ENCODE measurements at places on chromosomes 13 and 19. TPM values are rescaled to one million over a fixed set of nuclear protein-coding genes. Genes with fewer than 3 reads are reported as not detected.

Gene ZNF419
- 29.0 TPM for total RNA-seq

Gene ANGPTL8
- total RNA-seq, result not detected

Gene SIGLEC14
- total RNA-seq, result not detected

Gene MCEMP1
- not detected for total RNA-seq

Gene TUBB4A
- total RNA-seq, result not detected

Gene FBXO27
- total RNA-seq, result 0.54 TPM

Gene WDR87
- total RNA-seq, result not detected

Gene PLVAP
- not detected for total RNA-seq

Gene CEACAM6
- not detected for total RNA-seq
